Daoy (cell line): ENCODE measurements at places on chromosomes 16 and 17. TPM values are rescaled to one million over a fixed set of nuclear protein-coding genes. Genes with fewer than 3 reads are reported as not detected.

The ZG16 gene
- total RNA-seq: not detected in 2 replicates

The SNX20 gene
- total RNA-seq: not detected in 2 replicates

The PLEKHG4 gene
- total RNA-seq: 31.7 and 45.0 TPM in 2 replicates

The KRT40 gene
- total RNA-seq: not detected in 2 replicates

The ZNF75A gene
- total RNA-seq: 20.6 and 20.7 TPM in 2 replicates

The TBC1D3I gene
- total RNA-seq: not detected in 2 replicates

The ABCA5 gene
- total RNA-seq: 4.0 and 9.7 TPM in 2 replicates

The BORCS6 gene
- total RNA-seq: 3.3 and 3.6 TPM in 2 replicates

The MT1H gene
- not detected in 2 replicates for total RNA-seq

The MAP1LC3B gene
- total RNA-seq: 6.6 and 10.9 TPM in 2 replicates

The CBFA2T3 gene
- total RNA-seq: not detected in 2 replicates

The ETV4 gene
- total RNA-seq: 27.7 and 51.4 TPM in 2 replicates

The CHRNE gene
- total RNA-seq: 1.1 TPM in 1 of 2 replicates, not detected in the other

The LRRC37A gene
- 0.11 and 0.86 TPM in 2 replicates for total RNA-seq

The BCL6B gene
- not detected in 2 replicates for total RNA-seq

The LGALS9B gene
- total RNA-seq: not detected in 2 replicates

The NT5C gene
- 86.0 and 91.8 TPM in 2 replicates for total RNA-seq

The FNDC8 gene
- total RNA-seq: not detected in 2 replicates

The SSTR5 gene
- not detected in 2 replicates for total RNA-seq
